ENCODE measurements at places on chromosomes 3 and 15. TPM values are rescaled to one million over a fixed set of nuclear protein-coding genes. Genes with fewer than 3 reads are reported as not detected.

Gene SMCO1
- total RNA-seq: not detected

Gene PLEKHO2
- 17.3 TPM for total RNA-seq

Gene ALDH1A2
- total RNA-seq: 2.3 TPM

Gene TRIM42
- total RNA-seq: not detected

Gene COL7A1
- 0.14 TPM for total RNA-seq

Gene EIF5A2
- total RNA-seq: 8.4 TPM

Gene TEX55
- total RNA-seq: not detected

Gene ACSBG1
- 0.29 TPM for total RNA-seq

Gene PPM1L
- 4.5 TPM for total RNA-seq

Gene PLA2G4E
- not detected for total RNA-seq

Gene MAGEF1
- 7.4 TPM for total RNA-seq

Gene SENP2
- total RNA-seq: 44.8 TPM

Gene CHRNA5
- total RNA-seq: 19.1 TPM

Gene DCBLD2
- total RNA-seq: 76.0 TPM

Gene STAC
- not detected for total RNA-seq

Data from thoracic aorta endothelial cell (primary cell).